ENCODE measurements at places on chromosomes 5 and 9. TPM values are rescaled to one million over a fixed set of nuclear protein-coding genes. Genes with fewer than 3 reads are reported as not detected.

- no peak for DNase-seq
These were observed 99.0 kb downstream of the MEGF10 start for GRCh38 chr5:127389601-127390000.

RFESD gene
- total RNA-seq: 0.29 TPM

- no peak for DNase-seq
These were observed 5.5 kb downstream of the CNOT6 start for GRCh38 chr5:180499684-180500083.

DNA sequence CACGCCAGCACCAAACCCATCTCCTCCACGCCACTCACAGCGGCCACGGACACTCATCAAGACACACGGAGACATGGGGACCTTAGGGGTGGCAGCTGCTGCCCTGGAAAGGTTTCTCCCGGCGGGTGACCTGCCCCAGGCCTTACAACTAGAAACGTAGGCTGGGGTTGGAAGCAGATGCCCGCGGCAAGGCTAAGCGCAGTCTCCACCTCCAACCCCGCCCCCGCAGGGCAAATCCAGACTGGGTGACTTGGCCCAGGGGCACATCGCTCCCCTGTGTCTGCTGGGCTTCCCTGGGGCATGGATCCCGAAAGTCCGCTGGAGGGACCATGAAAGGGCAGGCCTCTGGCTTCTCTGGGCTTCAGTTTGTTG is 12.0 kb upstream of the ASS1 start:
- DNase-seq: no peak

GRCh38 chr5:115487756-115488155 is 56.8 kb downstream of the FEM1C start:
- no peak for DNase-seq

FGF18 gene
- total RNA-seq: not detected

- DNase-seq: no peak
These were observed 32.3 kb downstream of the SHISAL2B start for GRCh38 chr5:64722588-64722987.

- no peak for DNase-seq
These were observed 61.8 kb downstream of the SPATA31C2 start for GRCh38 chr9:88076286-88077070.

GRCh38 chr9:75624998-75625397 is 265.5 kb upstream of the PCSK5 start:
- no peak for DNase-seq

- DNase-seq: no peak
These were observed 75.2 kb downstream of the LMNB1 start for GRCh38 chr5:126852091-126852571.

SPATA31D4 gene
- total RNA-seq: not detected

SLC34A3 gene
- not detected for total RNA-seq

DNA sequence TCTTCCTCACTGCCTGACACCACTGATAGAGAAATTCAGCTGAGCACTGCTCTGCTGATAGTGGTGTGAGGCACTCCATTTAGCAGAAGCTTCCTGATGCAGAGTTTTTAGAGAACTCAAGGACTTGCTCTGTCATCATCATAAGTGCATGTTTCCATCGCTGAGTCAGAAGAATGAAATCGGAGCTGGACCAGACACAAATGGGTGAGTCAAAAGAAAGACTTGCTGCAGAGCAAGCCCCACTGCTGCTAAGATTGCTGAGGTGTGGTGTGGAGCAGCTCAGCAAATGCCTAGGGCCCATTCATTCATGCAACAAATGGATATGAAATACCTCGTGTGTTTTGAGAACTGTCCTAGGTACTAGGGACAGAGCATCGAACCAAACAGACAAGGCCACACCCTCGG is 410.2 kb upstream of the SLC30A5 start:
- no peak for DNase-seq

Data from glomerular endothelial cell (primary cell).